ENCODE measurements at places on chromosomes 6 and 20. TPM values are rescaled to one million over a fixed set of nuclear protein-coding genes. Genes with fewer than 3 reads are reported as not detected.

- DNase-seq: no peak
- no peak overlapping the region for H3K27ac ChIP-seq
- H3K27me3 ChIP-seq: no peaks in the 10 kb centered on the region
Measured at GRCh38 chr6:108666656-108667260, 106.0 kb downstream of the FOXO3 start.

The MATN4 gene
- total RNA-seq: 0.30 TPM

DNA sequence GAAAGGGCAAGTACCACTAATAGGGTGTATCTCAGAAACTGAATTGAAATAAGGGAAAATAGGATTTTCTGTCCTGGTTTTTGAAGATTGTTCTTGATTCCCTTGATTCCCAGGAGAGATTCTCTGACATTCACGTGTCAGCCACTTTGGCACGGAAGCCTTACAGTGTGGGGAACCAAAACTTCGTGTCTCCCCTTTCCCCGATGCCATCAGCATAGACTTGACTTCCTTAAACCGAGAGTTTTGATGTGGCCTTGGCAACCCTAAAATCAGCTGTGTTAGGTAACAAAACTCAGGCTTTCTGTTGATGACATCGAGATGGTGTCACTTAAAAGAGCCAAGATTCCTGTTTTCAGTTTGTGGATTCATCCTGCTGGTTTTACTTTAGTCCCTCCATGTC is 7.5 kb downstream of the HMGN4 start:
- peaks cover 22% of the 10 kb centered on the region for H3K4me1 ChIP-seq
- no peaks in the 10 kb centered on the region for H3K27me3 ChIP-seq
- H3K4me3 ChIP-seq: no peak overlapping the region
- no peak overlapping the region for H3K27ac ChIP-seq
- DNase-seq: no peak

The LINC00237 gene
- not detected for total RNA-seq

- H3K36me3 ChIP-seq: no peaks in the 10 kb centered on the region
- no peak overlapping the region for H3K4me3 ChIP-seq
- no peak for DNase-seq
- peaks cover 8% of the 10 kb centered on the region for H3K27me3 ChIP-seq
- H3K27ac ChIP-seq: no peak overlapping the region
Measured at GRCh38 chr6:113719064-113719463, 138.1 kb upstream of the MARCKS start.

The PTGIS gene
- total RNA-seq: 0.39 TPM

GRCh38 chr6:126698732-126699240 is 358.9 kb downstream of the CENPW start:
- no peak overlapping the region for H3K4me3 ChIP-seq
- H3K27ac ChIP-seq: no peak overlapping the region
- DNase-seq: no peak
- no peaks in the 10 kb centered on the region for H3K27me3 ChIP-seq

DNA sequence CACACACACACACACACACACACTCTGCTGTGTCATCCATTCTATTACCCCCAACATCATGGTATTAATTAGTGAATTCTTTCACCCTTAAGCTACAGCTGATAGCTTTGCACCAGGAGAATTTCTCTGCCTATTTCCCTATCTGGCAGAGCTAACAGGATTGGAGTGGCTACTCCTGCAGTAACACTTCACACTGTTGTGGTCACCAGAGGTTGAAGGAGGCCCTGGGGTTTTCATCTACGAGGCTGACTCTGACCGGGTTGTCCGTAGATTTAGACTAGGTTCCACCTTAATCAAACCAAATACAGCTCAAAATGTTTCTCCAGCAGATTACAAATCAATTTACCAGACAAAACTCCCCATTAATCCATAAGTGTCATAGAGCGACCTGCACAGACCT is 69.2 kb upstream of the RIPOR2 start:
- H3K27me3 ChIP-seq: no peaks in the 10 kb centered on the region
- H3K27ac ChIP-seq: no peak overlapping the region
- peaks cover 20% of the 10 kb centered on the region for H3K36me3 ChIP-seq
- peaks cover 57% of the 10 kb centered on the region for H3K4me1 ChIP-seq
- no peak for DNase-seq

- H3K27ac ChIP-seq: no peak overlapping the region
- H3K27me3 ChIP-seq: no peaks in the 10 kb centered on the region
- no peaks in the 10 kb centered on the region for H3K36me3 ChIP-seq
- H3K4me3 ChIP-seq: no peak overlapping the region
Measured at GRCh38 chr6:162719528-162719927, 8.0 kb downstream of the PRKN start.
